ENCODE measurements at places on chromosomes 2 and 18.

- DNase-seq: peak; percentile 77
Measured at GRCh38 chr2:29223851-29224692, 108.9 kb downstream of the CLIP4 start.

GRCh38 chr2:177392373-177393202 lies at the start of gene AGPS:
AGPS (plus strand) TSS chr2:177392773; CDS start chr2:177392790, 17 bp downstream.
- DNase-seq: no peak

DNA sequence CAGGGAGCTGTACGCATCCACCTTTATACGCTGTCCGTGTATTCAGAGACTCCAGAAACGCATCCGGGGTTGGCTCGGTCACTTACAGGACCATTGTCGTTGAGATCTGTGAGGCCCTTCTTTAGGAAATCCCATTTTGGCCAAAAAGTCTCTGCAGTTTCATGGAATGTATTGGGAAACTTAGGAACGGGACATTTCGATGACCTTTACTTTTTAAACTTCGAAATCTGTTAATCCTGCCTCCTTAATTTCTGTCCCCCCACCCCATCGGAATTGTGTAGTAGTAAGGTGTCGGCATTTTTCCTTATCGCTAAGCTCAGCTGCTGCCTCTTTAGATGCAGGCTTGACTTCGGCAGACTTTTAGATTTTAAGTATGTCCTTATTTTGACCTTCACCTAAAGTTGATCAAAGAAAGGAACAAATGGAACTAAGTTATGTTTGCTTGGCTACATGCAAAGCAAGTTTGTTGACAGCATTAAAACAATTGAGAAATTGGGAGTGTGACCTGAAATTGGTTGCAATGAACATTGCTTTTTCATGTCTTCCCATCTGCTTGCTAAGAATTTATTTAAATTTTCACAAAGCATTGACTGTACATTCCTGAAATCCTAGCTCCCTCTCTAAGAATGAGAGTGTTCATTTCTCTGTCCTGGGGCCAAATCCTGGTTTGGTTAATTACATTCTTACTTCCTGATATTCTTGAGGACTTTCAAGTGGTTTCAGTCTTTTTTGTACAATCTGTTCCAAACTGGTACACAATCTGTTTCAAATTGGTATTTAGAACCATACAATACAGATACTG lies 884 bp upstream of the RAPH1 start:
- peak; percentile 79 for DNase-seq

DNA sequence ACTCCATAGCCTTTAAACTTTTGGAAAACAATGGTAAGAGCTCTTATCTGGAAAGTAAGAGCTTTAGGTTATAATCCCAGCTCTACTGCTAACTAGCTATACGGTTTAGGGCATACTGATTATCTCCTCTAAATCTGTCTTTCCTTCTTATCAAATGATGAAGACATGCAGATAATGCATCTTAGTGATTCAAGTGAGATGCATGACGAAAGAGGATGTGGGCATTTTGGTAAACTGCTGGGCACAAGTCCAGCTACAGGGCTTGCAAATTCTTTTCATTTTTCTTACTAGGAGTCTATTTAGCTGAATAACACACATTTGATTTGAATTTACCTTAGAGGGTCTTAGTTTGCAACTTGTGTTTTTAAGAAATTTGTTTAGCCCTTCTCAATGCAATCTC lies 1604.8 kb upstream of the ZEB2 start:
- no peak for DNase-seq

DNA sequence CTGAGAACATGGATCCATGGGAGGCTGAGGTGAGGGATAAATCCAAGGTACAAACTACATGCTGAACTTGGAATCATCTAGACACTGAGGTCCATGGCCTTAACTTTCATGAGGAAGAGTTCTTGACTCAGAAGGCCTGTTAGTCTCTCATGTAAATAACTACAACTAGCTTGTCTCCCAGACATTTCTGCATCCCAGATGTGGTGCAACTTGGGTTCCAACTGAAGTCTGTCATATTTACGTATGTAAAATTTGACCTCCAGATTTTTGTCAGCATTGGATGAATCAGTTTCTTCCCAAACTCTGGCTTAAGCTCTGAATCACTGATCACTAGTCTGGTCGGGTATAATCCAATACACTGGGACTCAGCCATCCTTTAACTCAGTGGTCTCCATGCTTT lies 306.9 kb downstream of the PDE11A start:
- DNase-seq: no peak

- DNase-seq: no peak
Measured at GRCh38 chr2:160388464-160389263, 104.9 kb downstream of the RBMS1 start.

DNA sequence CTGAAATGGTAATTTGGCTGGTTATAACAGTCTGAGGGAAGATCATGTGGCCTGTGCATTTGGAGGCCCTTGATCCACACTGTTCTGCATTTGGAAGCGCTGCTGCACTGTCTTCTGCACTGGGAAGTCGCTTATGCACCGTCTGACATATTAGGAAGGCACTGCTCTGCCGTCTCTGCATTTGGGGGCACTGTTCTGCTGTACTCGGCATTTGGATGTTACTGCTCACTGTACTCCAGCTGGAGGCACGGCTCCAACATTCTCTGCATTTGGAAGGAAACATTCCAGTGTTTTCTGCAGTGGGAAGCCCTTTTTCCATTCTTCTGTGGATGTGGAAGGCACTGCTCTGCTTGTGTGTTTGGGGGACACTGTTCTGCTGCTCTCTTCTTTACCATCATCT lies 9.6 kb upstream of the PROM2 start:
- DNase-seq: no peak

DNA sequence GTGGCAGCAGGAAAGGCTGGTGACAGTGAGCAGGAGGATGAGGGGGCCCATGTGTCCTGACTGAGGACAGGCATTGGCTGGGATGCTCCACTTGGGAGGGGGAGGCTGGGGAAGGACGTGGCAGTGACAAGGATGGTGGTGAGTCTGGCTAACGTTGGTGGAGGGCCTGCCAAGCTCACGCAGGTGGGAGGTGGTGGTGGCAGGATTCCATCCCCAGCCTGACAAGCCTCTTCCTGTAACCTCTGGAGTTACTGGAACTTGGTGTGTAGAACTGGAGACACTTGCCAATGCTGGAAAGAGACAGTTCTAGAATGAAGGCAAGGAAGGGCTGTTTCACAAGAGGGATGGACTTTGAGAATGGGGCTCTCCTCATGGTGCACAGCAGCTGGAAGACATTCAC lies 8.2 kb downstream of the PROM2 start:
- DNase-seq: no peak

GRCh38 chr2:43943809-43944452 lies 51.9 kb downstream of the LRPPRC start:
- DNase-seq: peak; percentile 59

DNA sequence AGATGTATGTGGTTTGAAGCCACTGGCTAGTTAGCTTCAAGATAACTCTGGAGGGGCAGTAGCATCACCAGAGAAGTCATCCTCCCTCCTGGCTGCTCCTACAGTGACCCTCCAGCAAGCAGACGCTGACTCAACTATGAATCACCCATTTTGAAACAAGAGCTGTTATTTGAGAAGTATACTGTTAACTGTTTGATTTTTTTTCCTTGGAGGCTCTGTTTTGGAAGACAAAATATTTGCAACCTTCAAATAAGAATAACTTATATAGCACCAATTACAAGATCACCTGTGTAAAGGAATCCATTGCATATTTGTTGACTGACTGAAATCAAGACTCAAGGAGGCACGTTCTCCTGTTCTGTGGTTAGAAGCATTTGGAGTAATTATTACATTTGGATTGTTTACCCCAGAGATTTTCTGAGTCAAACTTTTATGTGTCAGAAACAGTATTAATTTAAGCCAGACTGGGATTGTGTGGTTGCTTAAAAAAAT lies 313.8 kb downstream of the MTX2 start:
- peak; percentile 70 for DNase-seq

DNA sequence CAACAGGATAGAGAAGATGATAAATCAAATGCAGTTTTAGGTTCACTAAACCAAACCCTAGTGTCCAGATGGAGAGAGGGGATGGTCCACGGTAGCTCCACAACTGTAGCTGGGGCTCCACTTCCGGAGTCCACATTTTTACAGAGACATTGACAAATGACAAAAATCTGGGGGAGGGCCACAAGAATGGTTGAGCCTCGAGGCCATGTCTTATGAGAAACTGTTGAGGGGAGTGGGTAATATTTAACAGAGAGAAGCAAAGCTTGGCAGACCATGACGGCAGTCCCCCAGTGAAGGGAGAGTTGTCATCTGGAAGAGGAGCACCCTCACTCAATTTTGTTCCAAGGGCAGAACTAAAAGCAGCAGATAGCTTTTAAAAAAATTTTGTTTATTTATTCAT lies 17.6 kb upstream of the EPHA4 start:
- no peak for DNase-seq

DNA sequence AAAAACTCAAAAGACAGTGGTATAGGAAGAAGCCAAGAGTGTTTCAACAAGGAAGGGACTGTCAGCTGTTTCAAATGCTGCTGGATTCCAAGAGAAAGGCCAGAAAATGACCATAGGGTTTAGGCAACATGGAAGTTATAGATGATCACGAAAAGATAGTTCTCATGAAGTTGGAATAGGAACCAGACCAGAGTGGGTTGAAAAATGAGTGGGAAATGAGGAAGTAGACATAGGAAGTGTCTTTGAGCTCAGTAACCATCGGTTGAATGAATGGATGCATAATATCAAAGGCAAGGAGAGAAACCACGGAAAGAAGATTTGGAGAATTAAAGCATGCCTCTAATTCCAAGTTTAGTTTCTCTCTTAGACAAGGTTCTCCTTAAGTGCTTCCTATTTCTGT lies 1.3 kb downstream of the NCAPH start:
- DNase-seq: no peak

GRCh38 chr18:30810580-30810979 lies 232.0 kb downstream of the DSC3 start:
- DNase-seq: no peak

GRCh38 chr2:236044191-236044590 lies 124.0 kb downstream of the GBX2 start:
- DNase-seq: no peak

DNA sequence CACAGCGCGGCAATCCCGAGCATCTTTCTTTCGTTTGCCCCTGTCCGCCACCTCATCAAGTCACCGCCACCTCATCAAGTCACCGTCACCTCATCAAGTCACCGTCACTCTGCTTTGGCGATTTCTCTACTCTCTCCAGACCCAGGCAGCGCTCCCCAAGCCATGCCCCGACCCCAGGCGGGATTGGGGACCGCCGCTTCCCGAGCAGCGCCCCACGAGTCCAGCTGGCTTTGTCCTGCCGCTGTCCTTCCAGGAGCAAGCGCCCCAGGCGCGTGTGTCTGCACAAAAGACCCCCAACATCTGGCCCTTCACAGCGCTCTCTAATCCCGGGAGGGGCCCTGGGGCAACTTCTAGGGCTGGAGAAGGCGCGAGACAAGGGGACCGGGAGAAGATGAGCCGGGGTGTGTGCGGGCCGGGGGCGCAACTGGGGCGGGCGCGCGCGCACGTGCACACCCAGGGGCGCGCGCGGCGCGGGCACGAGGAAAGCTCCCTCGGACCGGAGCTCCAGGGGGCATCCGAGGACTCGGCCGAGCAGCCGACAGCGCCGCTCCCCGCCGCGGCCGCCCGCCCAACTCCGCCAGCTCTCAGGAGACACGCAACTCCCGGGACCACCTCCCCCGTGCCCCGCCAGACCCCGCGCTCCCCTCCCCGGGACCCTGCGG lies 633 bp upstream of the RNF152 start:
- no peak for DNase-seq

All from COLO829 (cell line).